ENCODE measurements at places on chromosomes 6 and 20.
A peak's percentile ranks its signal among the peaks of the same experiment; 100 is the strongest.

DNA sequence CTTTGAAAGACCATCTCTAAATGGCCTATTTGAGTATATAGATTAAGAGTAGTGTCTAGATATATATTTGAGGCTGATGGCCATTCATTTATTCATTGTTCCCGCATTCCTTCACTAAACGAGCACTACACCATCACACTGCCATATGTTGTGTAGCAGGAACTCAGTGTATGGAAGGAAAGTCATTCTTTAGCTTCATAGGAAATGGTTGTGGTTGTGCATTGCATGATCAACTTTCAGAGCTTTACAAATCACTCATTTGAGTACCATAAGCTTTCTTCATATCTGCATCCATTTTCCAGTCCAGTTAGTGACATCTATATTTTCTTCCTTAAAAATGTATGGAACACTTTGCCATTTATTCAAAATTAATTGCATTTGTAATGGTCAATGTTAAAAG lies 97.9 kb downstream of the ARID1B start:
- DNase-seq: no peak

DNA sequence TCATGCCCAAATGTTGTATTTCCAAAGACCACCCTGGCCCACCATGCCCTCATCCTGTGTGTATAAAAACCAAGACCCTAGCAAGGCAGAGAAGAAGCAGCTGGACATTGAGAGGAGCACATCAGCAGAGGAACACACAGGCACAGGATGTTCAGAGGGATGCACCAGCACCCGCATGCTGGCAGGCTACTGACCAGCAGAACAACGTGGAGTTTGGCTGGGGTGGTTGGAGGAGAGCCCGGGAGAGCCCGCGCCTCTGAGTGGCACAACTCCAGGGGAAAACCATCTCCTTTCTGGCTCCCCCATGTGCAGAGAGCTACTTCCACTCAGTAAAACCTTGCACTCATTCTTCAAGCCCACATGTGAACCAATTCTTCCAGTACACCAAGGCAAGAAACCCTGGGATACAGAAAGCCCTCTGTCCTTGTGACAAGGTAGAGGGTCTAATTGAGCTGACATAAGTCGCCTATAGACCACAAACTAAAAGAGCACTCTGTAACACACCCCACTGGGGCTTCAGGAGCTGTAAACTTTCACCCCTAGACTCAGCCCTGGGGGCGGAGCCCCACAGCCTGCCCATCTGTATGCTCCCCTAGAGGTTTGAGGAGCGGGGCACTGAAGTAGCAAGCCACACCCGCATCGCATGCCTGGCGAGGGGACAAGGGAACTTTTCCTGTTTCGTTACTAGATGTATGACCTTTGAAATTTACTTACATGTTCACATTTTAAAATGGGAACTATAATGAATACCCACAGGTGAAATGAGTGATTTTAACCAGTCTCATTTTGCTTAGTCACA lies 831.5 kb upstream of the CITED2 start:
- no peak for DNase-seq

DNA sequence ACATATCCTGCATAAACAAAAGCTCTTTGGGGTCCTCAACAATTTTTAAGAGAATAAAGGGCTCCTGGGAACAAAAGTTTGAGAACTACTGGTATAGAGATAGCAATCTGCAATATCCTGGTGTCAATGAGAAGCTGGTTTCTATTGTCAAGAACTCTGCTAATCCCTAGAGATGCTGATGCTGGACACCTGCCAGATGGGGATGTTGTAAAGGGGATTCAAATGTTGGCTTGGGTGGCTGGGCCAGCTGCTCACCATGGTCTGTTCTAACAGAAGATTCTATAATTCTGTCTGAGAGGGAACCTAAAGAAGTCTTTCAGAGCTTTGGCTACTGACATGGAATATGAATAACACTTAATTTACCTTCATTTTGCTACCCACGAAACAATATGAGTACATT lies 137.8 kb downstream of the BTBD9 start:
- peak; percentile 94 for DNase-seq

DNA sequence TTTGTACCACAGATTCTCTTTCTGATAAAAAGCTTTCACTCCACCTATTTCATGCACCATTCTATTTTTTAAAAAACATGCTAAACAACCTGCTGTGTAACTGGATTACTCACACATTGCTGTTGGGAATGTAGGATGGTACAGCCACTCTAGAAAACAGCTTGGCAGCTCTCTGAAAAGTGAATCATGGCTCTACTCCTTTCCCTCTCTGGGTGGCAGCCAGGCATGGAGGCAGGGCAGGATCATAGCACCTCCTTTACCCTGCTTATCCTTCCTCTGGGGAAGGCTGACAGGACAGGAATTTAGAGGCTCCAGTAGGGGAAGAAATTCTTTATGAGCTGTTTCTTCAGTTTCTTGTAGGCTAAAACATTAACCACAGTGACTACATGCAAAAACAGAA lies 6.7 kb upstream of the VNN2 start:
- DNase-seq: no peak

DNA sequence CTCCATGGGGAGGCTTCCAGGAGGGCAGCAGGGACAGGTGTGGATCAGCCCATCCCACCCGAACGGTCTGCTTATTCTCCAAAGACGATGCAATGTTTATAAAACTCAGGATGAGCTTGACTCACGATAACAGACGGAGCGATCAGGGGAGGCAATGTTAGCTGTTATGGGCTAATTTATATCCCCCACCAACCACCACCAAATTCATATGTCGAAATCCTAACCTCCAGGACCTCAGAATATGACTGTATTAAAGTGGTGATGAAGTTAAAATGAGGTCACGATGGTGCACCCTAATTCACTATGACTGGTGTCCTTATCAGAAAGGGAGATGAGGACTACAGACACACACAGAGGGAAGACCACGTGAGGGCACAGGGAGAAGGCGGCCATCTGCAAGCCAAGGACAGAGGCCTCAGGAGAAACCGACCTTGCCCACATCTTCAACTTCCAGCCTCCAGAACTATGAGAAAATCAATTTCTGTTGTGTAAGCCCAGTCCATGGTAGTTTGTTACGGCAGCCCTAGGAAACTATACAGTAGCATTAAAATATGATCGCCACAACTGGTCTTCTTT lies 7.0 kb downstream of the ADTRP start:
- no peak for DNase-seq

GRCh38 chr20:63740070-63740626 lies 572 bp downstream of the SLC2A4RG start:
- DNase-seq: peak; percentile 56

DNA sequence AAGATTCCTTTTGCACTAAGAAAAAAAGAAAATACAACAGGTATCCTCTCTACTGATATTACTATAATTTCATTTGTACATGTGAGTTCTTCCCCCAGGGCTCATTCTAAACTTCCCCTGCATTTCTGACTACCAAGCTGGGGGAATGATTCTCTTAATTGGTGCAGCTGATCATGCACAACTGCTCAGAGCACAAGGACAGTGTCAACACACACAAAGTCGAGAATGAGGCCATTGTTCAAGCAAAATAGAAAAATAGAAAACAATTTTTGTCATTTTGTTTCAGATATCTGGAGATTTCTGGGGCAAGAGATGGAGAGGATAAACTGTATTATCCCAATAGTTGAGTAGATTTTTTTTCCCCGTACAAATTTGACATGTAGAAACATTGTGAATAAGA lies 236.3 kb downstream of the HAO1 start:
- no peak for DNase-seq

- DNase-seq: no peak
These were observed 235.2 kb downstream of the SIM1 start for GRCh38 chr6:100229512-100229911.

DNA sequence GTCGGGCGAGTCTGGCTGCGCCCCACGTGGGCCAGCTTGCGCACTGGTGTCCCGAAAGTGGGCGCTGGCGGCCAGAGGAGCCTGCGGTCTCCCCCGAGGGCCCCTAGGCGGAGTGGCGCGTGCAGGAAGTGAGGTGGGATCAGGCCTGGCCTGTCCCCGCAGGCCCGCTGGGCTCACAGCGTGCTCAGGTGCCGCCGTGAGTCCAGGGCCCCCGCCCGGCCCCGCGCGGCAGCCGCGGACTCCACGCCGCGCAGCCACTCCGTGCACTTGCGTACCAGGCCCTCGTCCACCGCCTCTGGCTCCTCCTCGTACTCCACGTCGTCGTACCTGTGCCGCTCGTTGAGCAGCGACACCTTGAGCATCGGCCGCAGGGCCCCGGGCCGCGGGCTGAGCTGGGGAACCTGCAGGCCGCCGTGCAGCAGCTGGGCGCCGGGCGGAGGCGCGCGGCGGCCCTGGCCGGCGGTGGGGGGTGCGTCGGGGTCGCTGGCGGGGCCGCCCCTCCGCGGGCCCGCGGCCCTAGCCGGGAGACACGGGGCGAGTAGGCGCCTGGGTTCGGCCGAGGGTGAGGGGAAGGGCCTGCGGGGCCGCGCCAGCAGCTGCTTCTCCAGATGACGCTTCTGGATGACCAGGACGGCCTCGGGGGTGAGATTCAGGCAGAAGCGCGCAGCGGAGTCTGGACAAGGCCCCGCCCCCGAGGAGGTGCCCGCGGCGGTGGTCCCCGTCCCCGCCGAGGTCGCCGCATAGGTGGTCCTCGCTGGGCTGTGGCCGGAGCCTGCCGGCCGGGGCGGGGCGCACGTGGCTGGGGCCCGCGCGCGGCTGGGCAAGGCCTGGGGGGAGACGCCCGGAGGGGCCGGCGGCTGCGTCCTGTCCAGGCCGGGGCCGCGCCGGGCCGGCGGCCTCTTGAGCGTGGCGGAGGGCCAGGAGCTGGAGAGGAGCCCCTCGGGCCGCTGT lies 835 bp downstream of the PRR18 start:
- DNase-seq: peak; percentile 50

DNA sequence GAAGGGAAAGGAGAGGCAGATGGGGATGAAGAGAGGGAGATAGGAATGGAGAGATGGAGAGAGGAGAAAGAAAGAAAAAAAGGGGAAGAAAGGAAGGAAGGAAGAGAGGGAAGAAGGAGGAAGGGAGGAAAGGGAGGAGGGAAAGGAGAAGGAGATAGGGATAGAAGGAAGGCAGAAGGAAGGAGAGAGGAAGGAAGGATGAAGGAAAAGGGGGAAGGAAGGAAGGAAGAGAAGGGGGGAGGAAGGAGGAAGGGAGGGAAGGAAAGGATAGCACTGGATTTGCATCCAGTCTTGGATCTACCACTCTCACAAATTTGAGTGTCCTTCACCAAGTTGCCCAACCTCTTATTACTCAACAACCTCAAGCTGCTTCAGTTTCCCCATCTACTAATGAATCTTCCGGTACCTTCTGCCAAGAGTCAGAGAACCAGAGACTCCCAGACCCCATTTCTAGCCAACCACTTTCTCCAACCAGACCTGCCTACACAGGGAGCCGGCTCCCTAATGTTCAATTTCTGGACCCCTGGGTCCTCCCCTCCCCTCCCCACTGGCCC lies 79.7 kb upstream of the FOXP4 start:
- no peak for DNase-seq

- no peak for DNase-seq
These were observed 677.4 kb upstream of the CITED2 start for GRCh38 chr6:140051521-140052512.

GRCh38 chr20:44224637-44225036 lies 14.1 kb upstream of the OSER1 start:
- no peak for DNase-seq

DNA sequence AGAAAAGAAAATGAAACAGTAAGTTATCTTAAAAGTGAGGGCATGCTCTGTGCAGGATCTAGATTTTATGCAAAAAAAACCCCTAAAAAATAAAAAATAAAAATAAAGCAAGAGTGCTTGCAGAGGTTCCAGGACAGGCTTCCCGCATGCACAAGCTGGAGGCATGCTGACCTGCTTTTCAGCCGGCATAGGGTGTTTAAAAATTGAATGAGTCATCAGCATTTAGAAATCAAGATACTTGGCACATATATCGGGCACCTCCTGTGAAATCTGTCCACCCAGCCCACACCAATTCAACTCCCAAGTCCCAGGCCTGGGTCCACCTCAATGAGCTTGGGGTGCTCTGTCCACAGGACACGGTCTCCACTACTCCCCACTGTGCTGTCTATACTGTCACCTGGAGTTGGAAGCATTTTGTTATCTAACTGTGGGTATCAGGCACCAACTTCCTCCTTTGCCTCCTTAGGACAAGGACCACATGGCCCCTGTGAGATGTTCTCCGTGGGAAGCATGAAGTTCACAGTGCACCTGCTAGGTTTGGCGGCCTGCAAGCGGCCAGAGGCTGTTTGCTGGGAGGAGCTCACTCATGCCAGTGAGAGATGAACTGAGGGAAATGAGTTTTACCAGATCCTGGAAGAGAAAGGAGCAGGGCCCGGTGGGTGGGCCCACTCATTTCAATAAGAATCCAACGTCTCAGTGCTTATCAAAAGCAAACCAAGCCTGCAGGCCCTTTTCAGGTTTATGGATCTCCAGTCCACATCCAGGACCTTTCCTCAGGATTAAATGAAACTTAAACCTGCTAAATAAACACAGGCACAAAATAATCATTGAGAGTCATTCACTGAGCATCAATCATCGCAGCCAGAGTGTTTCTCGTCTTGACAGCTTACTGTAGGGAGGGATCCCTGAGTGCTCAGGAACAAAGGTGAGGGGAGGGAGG lies 121.1 kb downstream of the FOXA2 start:
- DNase-seq: no peak

GRCh38 chr6:111250791-111251354 lies 163.6 kb downstream of the SLC16A10 start:
- no peak for DNase-seq

- no peak for DNase-seq
These were observed 93.8 kb upstream of the RNF217 start for GRCh38 chr6:124868481-124868880.

GRCh38 chr20:45095805-45096238 lies 5.1 kb downstream of the KCNS1 start:
- DNase-seq: peak; percentile 62

DNA sequence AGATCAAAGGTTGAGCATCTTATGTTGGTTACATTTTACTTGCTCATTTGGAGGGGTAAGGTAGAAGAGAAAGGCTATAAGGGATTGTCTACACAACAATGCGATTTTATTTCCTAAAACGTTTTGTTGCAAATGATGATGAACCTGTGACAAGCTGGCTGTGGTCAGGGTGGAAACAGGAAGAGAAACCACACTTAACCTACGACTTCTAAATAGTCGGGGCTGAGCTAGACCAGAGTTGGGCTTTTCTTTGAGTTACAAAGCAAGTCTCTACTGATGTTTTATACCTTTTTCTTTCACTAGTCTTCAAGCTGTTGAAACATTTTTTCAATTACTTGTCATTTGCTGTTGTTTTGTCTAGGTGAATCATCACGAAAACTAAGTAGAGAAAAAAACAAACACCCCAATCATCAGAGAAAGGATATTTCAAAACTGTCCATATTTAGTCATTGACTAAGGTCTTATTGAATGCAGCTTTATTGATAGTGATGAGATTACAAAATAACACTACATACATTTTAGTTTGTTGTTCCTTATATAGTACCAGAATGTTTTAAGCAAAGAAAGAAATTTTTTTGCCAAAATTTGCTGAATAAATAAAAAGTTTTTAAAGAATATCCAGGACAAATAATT lies 18.0 kb downstream of the KLHL31 start:
- DNase-seq: no peak
